ENCODE measurements at places on chromosomes 2 and 18.

- no peak for DNase-seq
Observed at GRCh38 chr2:85154048-85154753, 21.0 kb downstream of the TCF7L1 start.

- DNase-seq, result no peak
Observed at GRCh38 chr2:192675681-192676080, 480.9 kb upstream of the TMEFF2 start.

- no peak for DNase-seq
Observed at GRCh38 chr2:46150445-46150955, 146.7 kb upstream of the EPAS1 start.

DNA sequence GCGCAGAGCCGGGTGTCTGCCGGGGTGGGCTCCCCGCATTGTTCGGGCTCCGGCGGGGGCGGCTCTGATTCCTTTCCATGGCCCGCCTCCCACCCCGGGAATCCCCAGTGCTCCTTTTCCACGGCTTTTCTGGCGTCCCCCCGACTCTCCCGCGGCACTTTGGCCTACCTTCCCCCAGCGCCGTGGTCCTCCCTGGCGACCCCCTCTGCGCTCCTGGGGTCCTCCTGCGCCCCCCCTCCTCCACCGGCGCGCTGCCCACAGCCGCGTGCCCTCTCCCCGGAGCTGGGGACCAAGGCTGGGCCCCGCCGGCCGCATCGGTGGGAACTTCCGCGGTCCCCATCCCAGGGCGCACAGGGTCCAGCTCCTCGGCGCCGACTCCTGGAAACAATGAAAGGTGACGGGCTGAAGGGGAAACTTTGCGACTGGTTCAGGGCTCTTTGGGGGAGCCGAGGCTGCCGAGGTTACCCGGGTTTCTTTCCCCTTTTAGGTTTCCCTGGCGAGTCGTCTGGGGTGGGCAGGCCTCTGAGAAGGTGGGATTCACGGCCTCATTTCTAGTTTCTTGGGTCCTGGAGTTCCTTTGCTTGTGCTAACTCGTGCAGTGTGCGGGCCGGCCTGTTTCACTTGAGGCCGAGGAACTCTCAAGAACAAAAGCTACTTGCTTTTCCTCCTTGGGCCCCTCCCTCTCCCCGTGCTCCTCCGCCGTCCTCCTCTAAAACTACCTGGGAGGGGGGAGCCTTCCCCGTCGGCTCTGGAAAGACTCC, 2.2 kb downstream of the TGIF1 start:
- peak; percentile 56 for DNase-seq

DNA sequence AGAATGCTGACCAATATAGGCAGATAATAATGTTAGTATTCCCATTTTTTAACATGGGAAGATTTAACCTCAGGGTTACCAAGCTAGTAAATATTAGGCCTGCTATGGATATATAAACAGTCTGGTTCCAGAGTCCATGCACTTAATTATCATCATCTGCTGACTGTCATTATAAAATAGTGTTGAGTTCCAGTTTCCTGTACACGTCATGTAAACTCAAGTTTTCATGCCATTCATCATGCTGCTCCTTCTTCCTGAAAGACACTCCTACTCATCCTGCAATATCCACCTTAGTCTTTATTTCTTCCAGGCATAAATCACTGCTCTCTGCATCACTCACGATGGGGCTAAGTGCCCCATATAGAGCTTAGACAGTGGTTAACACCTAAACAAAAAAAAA, 420.8 kb upstream of the SPHKAP start:
- DNase-seq, result no peak

DNA sequence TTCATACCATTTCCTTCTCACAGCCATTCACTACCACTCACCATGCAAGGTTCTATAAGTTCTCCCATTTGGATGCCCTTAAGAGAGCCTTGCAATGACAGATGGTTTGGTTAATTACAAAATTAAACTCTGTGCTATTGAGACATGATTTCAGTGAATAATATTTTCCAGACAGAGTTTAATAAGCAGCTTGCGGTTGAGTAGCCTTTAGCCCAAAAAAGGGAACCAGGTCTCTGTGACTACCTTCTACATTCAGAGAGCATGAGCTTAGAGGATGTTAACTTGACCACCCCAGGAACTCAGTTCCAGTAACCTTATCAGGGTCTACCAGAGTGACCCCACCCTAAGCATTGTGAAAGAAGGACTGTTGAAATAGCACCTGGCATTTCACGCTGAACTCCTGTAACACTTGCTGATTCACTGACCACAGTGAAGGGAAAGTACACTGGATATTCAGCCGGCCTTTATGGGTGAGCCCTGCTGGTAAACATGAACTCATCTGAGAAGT, 1173.1 kb upstream of the ZEB2 start:
- DNase-seq, result no peak

- no peak for DNase-seq
Observed at GRCh38 chr2:54416166-54416813, 39.8 kb upstream of the SPTBN1 start.

DNA sequence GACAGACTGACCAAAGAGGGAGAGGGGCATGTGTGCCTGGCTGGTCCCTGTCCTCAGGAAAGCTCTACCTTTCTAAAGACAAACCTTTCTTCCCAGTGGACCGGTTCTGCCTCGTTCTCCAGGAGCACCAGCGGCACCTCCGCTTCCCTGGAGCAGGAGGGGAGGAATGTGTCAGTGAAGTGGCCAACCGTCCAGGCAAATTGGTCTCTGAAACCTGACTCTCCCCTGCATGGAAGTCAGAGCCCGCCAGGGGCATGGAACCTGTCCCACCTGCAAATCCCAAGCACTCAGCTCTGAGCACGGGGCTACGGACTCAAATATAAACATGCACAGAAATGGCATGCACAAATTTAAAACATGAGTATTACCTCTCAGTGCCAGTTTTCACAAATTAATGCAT, 62.9 kb downstream of the COL6A3 start:
- DNase-seq, result no peak

DNA sequence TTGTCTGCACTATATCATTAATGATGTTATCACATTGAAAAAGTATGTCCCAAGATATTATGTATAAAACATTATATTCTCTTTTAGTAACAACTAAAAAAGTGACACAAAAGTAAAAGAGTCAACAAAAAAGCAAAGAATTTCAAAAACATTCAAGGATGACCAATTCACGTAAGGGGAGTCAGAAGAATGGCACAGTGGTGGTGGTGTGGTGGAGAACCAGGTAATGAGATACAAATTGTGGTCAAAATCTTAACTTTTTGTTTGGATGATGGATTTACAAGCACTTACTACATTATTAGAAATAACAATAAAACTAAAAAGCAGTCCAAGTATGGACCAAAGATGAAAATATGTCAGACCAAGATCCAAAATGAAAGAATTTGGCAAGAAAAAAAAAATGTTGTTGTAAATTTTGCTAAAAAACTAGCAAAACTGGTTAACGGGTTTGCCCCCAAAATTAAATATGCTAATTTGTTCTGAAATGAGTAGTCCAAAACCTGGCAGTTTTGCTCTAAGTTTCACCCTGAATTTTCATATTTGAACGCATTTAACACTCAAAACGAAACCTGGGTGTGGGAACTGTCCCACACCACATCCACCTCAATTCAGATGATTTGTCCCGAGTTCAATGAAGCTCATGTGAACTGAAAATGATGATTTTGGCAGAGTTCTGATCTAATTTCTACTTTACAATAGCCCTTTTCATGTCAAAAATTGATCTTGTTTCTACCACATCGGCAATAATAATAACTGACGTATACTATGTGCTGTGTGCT, 135.8 kb downstream of the IKZF2 start:
- peak; percentile 41 for DNase-seq

GRCh38 chr2:197209246-197209645, 101.3 kb downstream of the ANKRD44 start:
- DNase-seq, result no peak

DNA sequence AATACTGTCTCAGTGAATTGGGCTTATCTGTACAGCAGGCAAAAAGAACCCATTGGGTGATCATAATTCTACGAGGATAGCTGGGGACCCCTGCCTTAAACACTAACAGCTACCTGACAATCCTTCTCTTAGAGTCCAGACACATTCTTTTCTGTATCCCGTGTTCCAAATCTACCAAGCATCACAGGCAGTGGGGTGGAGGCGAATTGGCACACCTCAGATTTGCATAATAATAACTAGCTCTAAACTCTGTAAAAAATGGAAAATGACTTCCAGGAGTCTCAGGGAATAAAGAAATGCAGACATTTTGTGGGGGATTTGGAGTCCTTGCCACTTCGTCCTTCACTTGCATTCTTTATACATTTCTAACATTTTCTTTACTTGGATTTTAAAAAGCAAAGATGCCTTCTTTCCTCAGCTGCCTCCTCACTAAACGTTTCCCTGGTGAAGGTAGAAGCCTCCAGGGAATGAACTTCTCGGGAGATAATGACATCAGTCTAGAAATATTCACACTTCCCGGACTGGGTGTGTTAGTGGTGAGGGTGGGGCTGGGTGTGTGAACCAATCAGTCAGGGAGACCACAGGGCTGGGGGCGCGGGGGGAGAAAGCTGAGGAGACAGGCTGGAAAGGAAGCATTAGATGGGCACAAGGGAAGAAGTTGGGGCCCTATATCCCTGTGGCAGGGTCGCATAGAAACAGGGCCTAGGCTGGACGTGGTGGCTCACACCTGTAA, 59.1 kb upstream of the BOD1L2 start:
- DNase-seq, result no peak

- no peak for DNase-seq
Observed at GRCh38 chr2:126227250-126227649, 428.7 kb upstream of the GYPC start.

- DNase-seq, result no peak
Observed at GRCh38 chr18:48887905-48888772, 62.6 kb downstream of the SMAD7 start.

GRCh38 chr18:9017905-9018227, 84.6 kb upstream of the NDUFV2 start:
- DNase-seq, result no peak

- DNase-seq, result no peak
Observed at GRCh38 chr2:233063976-233064411, 3.9 kb downstream of the INPP5D start.

DNA sequence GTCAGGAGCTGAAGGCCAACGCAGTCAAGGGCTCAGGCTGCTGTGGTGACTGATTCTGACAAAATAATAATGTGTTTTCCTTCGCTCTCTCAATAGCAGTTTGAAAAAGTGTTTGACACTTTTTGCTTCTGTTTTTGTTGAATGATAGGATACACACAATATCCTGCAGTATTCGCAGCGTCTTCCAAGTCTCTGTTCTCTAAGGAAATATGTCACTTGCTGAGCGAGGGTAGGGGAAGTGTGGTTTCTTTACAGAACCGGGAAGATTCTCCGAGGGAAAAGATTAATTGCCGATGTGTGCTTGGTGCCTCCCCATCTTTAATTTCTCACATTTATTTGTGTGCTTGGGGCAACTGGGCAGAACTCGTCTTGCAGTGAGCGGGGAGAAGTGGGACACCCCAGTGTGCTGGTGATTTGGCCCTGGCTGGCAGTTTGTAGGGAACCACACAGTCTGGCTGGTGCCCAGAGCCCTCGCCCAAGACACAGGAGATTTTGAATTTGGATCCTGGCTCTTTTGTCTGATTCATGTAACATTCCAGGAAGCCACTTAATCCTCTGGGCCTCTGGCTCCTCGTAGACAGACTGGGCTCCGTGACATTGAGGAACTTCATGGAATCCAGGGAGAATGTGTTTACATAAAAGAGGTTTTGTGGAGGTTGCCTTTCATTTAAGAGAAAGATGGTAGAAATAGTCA, 169.4 kb downstream of the LDLRAD4 start:
- DNase-seq, result no peak

- no peak for DNase-seq
Observed at GRCh38 chr2:67471681-67472080, 74.5 kb downstream of the ETAA1 start.

GRCh38 chr2:106686814-106687213, 199.2 kb downstream of the ST6GAL2 start:
- DNase-seq, result no peak

DNA sequence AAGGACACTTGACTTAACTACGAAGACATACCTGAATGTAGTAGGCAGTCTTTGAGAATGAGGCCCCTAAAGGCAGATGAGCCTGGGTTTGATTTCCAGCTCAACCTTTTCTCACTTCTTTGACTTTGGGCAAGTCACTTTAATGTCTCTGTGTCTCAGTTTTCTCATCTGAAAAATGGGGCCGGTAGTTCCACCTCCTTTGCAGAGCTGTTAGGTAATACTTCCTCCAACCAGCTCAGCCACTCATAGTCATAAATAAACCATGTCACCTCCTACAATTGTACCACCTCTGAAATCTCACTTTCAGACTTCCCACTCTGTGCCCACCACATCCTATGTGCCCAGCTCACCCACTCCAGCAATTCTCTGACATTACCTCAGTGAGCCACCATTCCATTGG, 10.4 kb downstream of the ARHGAP25 start:
- no peak for DNase-seq

- DNase-seq, result no peak
Observed at GRCh38 chr2:202773301-202773973, 98.1 kb downstream of the ICA1L start.

DNA sequence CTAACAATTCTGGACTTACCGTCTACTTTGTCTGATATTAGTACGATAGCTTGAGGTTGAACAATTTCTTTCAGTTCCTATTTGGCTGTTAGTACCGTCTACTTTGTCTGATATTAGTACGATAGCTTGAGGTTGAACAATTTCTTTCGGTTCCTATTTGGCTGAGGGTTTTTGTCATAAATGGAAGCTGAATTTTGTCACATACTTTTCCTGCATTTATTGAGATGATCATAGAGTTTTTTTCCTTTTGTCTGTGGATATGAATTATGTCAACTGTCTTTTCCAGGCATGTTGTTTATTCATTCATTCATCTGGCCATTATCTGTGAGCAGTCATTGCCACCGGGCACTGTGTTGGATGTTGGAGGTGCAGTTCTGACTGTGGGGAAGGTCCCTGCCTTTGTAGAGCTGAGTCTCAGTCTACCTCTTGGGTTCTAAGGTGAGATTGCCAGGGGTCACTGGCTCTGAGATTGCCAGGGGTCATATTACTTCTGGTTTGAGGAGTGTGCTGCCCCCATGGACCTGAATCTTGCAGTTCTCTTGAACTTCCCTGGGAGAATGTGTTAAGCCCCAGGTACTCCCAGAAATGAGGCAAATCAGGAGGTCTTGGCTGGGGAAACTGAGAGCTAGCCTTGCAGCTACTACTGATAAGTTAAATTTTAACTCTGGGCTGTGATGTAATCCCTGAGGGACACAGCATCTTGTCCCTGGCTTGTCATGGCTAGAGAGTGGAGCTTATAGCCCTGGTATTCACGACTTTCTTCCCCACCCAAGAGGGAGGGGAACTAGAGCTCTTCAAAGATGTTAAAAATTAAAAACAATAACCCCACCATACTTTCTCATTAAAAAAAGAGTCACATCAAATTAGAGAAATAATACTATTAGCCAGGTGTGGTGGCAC, 89.1 kb upstream of the MBOAT2 start:
- no peak for DNase-seq

DNA sequence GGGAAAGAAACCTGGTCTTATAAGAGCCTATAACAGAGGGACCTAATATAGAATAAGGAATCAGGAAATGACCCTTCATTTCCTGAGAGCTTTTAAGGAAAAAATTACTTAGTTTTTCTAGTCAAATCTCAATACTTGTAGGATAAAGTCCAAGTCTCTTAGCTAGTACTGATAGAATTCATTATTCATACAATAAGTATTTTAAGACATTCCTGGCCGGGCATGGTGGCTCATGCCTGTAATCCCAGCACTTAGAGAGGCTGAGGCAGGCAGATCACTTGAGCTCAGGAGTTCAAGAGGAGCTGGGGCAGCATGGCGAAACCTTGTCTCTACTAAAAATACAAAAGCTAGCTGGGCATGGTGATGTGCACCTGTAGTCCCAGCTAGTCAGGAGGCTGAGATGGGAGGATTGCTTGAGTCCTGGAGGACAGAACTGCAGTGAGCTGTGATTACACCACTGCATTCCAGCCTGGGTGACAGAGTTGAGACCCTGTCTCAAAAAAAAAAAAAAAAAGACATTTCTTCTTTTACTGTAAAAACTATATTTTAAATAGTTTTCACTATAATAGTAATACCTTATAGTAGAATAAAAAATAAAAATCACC, 3.2 kb downstream of the RAB3GAP1 start:
- no peak for DNase-seq
